ENCODE measurements at places on chromosomes 1 and 21.

DNA sequence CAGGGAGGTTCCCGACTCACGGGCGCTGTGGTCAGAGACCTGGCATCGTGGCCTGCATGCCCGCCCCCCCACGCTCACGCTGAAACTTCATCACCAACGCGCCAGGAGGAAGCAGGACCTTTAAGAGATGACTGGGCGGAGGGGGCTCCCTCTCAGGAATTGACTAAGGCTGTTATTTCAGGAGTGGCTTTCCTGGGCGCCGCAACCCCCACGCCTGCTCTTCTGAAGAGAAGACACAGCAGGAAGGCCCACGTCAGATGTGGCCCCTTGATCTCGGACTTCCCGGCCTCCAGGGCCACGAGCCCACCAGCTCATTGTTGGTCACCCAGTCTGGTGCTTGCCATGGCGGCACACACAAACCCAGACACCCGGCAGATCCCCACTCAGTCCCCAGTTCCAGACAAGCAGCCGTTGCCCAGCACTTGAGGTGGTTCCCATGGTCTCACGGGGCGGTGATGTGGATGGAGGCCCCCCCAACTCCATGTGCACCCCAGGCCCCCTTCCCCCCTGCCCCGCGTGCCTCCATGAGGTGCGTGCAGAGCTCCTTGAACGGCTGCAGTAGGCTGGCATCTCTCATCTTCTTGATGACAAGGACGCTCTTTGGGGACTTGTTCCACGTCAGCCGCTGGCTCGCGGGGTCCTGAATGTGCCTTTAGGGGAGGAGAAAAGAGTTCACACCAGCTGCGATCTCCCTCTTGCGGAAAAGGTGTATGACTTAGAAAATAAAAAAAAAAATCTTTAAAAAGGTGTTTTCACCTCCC is 21.4 kb downstream of the NADK start:
- DNase-seq, result no peak

GRCh38 chr1:19427087-19427781 is 58.1 kb downstream of the CAPZB start:
- DNase-seq, result no peak

- peak; percentile 26 for DNase-seq
Measured at GRCh38 chr1:38527373-38527966, 332.1 kb downstream of the RRAGC start.

GRCh38 chr1:152747831-152748230 is 10.0 kb upstream of the KPRP start:
- no peak for DNase-seq

GRCh38 chr1:17250601-17251000 is 1.7 kb downstream of the PADI3 start:
- no peak for DNase-seq

GRCh38 chr1:36168514-36168913 is 12.6 kb downstream of the MAP7D1 start:
- DNase-seq, result no peak

DNA sequence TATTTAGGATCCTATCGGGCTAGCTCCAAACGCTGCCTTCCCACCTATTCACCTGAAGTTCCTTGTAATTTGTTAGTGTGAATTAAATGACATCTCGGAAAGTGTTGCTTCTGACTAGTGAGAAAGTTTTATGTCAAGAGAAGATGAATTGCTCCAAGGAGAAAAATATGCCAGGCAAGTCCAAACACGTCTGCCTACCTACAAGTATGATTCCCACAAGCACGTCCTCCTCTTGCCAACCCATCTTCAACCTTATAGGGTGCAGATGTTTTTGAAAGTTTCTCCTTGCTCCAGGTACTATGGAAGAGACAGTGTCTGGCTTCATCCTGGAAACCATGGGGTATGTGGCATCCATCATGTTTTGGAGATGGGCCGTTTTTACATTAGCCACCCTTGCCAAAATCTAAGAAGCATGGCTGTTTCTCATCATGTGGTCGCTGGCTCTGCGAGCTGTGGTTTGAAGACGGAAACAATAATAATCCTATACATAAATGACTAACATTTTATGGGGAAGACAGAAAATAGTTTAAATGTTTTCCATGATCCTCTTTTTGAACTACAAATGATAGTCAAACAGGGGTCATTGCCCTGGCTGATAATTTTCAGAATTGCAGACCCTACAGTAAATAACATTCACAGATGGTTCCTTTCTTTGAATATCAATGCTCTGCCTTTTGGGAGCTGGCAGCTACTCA is 505.8 kb downstream of the SMYD3 start:
- no peak for DNase-seq

DNA sequence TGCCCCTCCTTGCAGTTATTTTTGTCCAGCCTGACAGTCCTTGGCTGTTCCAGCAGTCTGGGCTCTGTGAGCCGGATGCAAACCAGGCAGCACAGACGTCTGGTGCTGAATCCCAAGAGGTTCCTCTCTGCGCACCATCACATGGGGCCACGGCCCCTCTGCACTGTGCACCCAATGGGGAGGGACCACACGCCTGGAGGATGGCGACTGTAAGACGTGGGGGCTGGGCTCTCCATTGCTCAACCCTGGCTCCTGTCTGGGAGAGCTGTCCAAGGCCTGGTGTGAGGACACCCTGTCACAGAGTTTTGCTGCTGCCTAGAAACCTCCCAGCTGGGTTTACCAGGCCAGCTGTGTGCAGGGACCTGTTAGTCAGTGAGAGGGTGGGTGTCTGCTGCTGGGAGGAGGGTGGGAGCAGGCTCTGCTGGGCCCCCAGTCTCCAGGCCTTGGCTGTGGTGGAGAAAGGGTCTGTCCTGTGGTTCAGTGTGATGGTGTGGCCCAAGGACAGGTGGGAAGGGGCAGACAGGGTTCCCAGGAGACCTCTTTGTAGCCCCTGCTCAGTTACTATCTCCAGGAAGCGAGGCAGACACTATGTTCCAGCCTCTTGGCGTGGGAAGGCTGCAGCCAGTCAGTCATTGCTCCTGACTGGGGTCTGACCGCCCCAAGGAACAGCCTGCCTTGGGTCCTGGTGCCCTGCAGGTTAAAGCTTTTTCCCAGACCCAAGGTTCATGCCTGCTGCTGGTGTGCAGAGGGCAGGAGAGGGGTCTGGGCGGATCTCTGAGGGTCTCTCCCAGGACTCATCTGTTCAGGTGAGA is 13.8 kb downstream of the HEYL start:
- no peak for DNase-seq

GRCh38 chr1:55272994-55273393 is 57.8 kb upstream of the USP24 start:
- no peak for DNase-seq

GRCh38 chr1:187680823-187681222 is 852.1 kb downstream of the PLA2G4A start:
- DNase-seq, result no peak

GRCh38 chr21:34227386-34227852 is 136.4 kb upstream of the KCNE2 start:
- DNase-seq, result no peak

- DNase-seq, result no peak
Measured at GRCh38 chr1:233424779-233425178, 97.3 kb downstream of the MAP3K21 start.
